ENCODE measurements at places on chromosomes 2 and 18.
A peak's percentile ranks its signal among the peaks of the same experiment; 100 is the strongest.

GRCh38 chr18:12159446-12159845 is 65.8 kb downstream of the ANKRD62 start:
- no peak for DNase-seq

- no peak for DNase-seq
Observed at GRCh38 chr18:3075491-3075890, 62.5 kb upstream of the LPIN2 start.

DNA sequence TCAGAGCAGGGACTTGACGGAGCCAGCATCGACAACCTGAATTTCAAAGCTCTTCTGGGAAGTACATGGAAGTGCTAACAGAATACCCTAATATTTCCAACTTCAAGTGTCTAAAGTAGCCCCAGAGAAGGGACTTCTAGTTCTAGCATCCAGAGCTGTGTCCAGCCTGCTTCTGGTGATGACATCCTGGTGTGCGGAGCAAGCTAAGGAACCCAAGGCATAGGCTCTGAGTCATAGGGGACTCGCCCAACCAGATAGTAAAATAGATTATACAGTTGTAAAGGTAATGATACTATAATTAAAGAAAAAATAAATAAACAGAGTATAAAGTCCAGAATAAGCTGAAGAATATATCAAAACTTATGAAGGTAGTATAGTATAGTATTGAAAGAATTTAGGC is 108.1 kb upstream of the SERPINE2 start:
- DNase-seq: no peak

- DNase-seq: no peak
Observed at GRCh38 chr2:127419448-127420038, 1.3 kb downstream of the PROC start.

GRCh38 chr2:208654056-208654455 is 247.5 kb downstream of the PTH2R start:
- DNase-seq: no peak

DNA sequence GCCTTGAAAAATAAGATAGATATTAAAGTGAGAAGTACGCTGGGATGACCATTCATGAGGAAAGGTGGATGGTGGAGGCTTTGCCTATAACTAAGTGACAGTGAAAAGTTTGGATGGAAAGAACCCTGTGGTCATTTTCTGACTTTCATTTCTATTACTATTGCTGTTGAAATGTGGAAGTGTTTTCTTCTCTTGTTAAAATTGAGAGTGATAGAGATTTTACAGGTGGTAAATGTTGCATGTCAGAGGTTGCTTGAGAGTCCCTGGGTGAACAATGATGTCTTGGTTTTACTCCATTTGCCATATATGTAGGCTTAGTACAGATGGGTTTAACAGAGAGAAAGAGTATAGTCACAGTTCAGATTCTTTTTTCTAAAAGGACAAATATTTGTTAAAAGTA is 18.4 kb downstream of the NCOA1 start:
- no peak for DNase-seq

DNA sequence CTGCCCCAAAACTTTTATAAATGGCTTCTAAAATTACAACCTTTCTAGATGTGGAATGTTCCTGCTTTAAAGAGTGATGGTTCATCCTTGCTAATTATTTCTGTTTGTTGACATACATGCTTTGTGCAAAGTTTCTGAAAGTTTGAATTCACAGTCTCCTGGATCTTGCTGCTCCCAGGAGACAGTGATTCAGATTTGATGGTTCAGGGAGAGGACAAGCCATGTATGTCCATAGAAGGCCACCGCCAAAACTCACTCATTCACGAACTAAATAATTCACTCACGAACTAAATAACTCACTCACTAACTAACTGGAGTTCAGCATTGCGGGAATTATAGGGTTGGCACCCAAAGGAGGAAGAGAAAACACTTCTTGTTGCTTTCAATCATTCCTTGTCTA is 416.5 kb upstream of the ZEB2 start:
- DNase-seq: no peak

DNA sequence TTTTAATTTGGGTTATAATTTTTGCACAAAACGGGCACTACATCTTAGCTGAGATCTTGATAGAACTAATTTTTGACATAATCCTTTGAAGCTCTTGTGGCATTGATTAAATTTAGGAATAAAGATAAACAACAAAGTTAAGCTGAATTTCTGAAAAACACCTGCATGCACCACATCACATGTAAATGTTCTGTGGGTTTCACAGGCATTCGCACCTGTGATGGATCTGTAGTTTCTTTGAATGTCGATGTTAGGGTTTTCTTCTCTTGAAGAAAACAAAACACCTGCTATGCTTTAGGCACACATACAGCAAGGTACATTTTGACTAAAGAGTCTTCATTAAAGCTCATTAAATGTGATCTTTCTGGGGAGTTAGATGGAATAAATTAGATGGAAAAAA is 60.3 kb downstream of the RPIA start:
- DNase-seq: peak; percentile 17

GRCh38 chr2:106187273-106187891 is 6.7 kb downstream of the UXS1 start:
- DNase-seq: no peak

DNA sequence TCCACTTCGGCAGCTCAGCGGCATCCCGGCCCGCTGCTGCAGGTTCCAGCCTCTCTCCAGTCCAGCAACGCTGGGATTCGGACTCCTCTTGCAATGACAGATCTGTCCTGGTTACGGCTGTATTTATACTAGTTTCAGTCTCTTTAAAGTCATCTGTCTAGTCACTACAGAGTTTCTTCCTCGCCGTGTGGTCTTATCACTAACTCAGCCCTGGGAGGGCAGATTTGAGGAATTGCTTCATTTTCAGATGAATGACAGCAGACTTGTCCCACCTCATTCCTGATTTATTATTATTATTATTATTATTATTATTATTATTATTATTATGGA is 2.2 kb downstream of the KLHL29 start:
- DNase-seq: no peak

DNA sequence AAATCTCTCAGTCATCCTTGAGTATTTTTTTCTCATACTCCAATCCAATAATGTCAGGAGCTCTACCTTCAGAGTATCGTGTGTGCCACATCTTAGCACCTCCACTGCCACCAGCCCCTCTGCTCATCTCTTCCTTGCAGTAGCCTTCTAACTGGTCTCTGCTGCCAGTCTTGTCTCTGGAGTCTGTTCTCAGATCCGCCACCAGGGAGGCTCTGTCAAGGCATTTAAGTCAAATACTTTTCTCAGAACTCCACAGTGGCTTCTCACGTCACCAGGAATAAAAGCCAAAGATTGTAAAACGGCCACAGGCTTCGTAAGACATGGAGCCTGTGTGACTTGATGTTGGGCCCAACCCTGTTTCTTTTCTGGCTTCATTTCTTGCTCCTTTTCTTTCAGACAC is 7.1 kb downstream of the UNC50 start:
- no peak for DNase-seq

DNA sequence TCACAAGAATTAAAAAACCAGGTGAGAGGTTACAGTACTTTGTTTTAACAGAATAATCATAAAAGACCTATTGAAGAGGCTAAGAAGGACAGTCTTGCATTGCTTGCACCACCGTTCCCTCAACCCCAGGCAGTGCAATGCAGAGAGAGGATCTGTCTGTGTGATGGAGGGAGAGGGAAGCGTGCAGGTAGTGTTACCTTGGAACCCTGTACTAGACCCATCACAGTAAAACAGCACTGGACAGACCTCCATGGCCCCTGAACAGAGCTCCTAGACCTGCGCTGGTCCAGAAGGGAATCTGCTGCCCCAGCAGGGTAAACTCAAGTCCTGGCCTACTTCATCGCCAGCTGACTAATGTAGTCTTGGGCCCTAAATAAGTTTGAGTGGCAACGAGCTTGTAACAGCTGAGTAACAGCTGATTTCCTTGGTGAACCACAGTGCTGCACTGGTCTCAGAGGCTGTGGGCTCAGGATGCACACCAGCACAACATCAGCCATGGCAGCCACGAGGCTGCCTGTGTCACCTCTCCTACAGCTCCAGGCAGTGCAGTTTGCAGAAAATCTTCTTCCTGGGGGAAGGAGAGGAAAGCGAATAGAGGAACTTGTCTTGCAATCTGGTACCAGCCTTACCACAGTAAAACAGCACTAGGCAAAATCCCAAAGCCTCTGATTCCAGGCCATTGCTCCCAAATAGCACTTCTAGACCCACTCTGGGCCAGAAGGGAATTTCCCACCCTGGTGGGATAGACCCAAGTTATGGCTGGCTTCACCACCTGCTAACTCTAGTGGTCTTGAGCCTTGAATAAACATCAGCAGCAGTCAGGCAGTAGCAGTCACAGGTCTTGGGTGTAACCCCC is 417.2 kb downstream of the CDH7 start:
- no peak for DNase-seq

DNA sequence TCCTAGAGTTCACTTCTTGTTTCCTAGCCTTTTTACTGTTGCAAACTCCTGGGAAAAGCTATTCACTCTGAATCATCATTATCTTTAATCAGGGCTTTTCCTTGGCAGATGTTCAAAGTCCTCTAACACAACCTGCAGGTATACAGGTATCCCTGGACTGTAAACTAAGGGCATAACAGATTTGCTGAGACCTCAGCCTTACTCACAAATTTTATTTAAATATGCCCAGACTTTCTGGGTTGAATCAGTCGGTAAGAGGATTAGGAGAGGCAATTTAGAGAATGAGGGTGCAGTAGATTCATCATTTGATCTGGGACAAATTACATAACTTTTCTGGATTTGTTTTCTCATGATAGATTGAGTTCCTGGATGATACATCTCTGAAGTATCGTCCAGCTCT is 217.8 kb upstream of the STON1 start:
- DNase-seq: no peak

DNA sequence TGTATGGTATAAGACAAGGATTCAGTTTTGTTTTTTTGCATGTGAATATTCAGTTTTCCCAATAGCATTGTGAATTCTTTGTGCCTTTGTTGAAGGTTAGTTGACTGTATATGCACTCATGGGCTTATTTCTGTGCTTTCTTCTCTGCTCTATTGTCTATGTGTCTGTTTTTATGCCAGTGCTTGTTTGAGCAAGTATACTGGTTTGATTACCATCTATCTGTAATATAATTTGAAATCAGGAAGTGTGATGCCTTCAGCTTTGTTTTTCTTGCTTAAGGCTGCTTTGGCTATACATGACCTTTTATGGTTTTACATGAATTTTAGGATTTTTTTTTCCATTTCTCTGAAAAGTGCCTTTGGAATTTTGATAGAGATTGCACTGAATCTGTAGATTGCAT is 23.5 kb downstream of the COLEC11 start:
- DNase-seq: no peak

DNA sequence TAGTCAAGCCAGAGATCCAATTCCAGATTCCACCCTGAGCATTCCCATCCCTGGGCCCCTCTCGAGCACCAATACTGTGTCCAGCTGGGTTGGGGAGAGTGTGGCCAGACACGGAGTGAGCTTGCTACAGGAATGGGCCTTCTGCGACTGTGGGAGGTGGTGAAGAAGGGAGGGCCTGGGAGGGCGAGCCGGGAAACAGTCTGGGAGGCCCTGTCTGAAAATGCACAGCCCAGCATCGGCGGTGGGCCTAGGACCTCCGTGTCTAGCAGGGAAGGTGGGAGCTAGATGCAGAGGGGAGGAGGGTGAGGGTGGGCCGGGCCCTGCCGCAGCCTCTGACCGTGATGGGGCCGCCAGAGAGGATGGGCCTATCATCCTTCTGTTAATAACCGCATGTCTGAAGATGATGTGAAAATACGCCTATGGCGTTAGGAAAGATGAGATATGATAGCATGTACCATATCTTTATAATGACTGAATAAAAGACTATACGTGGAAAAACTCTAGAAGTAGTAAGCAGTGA is 1.9 kb upstream of the OTOS start:
- no peak for DNase-seq

GRCh38 chr2:68809324-68810240 is 61.6 kb downstream of the BMP10 start:
- DNase-seq: no peak

Data from central memory CD4-positive, alpha-beta T cell (primary cell).